ENCODE measurements at places on chromosomes 3 and 15.

DNA sequence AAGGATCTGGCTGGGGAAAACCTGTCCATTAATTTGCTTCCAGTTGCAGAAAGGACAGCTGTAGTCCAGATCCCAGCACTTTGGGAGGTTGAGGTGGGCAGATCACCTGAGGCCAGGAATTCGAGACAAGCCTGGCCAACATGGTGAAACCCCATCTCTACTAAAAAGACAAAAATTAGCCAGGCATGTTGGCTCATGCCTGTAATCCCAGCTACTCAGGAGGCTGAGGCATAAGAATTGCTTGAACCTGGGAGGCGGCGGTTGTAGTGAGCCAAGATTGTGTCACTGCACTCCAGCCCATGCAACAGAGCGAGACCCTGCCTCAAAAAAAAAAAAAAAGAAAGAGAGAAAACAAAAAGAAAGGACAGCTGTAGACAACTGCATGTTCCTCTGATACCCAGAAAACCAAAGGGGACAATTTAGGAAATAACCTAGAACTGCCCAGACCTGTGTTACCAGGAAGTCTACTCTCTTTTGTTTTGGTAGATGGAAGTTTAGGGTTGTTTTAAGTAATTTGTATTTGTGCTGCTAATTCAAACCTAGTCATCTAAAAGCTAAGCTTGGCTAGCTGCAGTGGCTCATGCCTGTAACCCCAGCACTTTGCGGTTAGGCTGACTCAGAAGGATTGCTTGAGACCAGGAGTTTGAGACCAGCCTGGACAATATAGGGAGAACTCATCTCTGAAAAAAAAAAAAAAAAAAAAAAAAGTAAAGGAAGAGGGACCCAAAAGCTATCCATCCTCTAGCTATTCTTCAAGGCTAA is 22.7 kb downstream of the EXD1 start:
- no peak for DNase-seq

GRCh38 chr3:39343076-39343717 is 13.7 kb downstream of the CCR8 start:
- DNase-seq, result no peak

DNA sequence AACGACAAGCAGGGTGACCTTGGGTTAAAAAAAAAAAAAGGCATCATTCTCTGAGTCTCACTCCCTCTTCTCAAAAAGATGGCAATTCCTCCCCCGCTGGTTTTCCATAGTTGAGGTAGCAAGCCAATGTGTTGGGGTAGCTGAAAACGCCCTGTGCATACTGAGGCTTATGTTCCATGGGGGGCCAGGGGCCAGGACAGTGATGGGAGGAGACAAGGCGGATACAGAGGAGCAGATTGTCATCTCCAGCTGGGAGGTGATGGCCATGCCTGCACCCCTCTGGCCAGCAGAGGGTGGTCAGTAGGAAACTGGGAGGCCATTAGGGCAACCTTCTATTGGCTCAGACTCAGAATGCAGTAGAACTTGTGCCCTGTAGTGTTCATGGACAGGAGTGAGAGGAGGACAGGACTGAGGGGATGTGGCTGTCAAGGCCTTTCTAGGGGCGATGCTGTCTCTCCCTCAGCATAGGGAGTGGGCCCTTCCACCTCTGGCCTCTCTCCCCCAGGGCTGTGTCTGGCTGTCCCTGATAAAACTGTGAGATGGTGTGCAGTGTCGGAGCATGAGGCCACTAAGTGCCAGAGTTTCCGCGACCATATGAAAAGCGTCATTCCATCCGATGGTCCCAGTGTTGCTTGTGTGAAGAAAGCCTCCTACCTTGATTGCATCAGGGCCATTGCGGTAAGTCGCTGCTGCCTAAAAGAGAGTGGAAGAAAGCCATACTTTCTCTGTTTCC is 1.9 kb downstream of the TF start:
- no peak for DNase-seq

DNA sequence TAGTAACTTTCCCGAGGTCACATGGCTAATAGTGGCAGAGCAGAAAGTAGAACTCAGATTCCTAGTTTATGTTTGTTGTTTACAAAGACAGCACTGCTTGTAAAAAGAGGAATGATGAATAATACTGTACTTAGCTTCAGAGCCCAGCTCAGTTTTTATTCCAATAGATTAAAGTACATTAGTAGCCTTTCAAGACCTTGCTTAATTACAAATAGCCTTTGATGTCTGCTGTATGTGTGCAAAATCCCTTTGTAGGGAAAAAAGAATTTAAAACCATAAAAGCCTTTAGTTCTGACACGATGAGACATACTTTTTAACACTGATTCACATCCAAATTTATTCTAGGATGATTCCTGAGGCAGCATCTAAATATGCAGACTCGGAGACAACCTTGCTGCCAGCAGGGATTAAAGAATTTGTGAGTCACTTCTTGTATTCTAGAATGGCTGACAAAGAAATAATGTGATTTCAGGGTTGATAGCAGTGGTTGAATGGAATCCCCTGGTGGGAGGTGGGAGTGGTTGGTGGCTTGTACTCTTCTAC is 324.2 kb upstream of the TGFBR2 start:
- peak; percentile 47 for DNase-seq

- DNase-seq, result no peak
These were observed 502.2 kb upstream of the LMCD1 start for GRCh38 chr3:7999384-7999783.

- DNase-seq, result peak; percentile 72
These were observed 106.7 kb downstream of the GHSR start for GRCh38 chr3:172341482-172342059.

DNA sequence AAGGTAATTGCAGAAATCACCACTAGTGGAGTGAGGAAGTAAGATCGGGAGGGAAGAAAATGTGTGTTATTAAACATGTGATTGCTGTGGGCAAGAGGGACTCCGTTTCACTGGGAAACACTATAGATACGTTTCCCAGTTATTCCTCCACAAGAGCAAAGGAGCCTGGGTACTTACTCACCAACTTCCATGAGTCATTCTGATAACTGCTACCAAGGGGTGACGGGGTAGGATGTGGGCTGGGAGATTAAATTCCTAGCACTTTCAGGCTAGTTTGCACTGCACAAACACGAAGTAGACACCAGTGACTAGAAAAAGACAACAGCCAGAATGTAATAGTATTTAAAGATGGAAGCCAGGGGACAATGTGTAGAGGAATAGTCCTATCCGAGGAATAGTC is 812.9 kb upstream of the CFAP20DC start:
- peak; percentile 33 for DNase-seq

- DNase-seq, result peak; percentile 24
These were observed 186.6 kb upstream of the FEZF2 start for GRCh38 chr3:62559831-62560445.

- no peak for DNase-seq
These were observed 160.1 kb upstream of the SATB1 start for GRCh38 chr3:18585004-18585968.

DNA sequence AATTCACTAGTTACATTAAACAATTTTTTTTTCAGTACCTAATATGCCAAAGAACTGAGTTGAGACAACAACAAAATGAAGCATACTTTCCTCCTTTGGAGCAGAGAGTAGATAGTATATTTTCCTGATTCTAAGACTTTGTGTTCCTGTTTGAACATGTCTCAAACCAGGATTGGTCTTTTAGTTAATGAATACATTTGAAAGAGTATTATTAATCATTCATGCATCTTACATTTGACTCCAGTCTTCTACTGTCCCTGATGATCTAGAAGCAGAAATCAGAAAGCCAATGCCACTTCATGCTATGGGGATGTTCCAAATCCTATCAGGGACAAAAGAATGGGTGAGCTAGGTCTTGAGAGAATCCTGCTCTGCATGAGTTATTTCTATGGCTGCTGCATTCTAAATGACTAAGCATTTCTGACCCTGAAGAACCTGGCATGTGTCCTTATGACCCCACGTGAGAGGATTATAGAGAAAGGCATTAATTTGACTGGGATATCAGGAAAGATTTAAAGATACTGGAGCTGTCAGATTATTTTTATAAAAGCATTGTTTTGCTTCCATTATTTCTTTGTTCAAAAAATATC is 32.9 kb upstream of the MBNL1 start:
- DNase-seq, result peak; percentile 76

GRCh38 chr3:60076331-60076730 is 1026.5 kb upstream of the CFAP20DC start:
- peak; percentile 12 for DNase-seq

- no peak for DNase-seq
These were observed 2.0 kb downstream of the TMEM158 start for GRCh38 chr3:45223889-45224727.

DNA sequence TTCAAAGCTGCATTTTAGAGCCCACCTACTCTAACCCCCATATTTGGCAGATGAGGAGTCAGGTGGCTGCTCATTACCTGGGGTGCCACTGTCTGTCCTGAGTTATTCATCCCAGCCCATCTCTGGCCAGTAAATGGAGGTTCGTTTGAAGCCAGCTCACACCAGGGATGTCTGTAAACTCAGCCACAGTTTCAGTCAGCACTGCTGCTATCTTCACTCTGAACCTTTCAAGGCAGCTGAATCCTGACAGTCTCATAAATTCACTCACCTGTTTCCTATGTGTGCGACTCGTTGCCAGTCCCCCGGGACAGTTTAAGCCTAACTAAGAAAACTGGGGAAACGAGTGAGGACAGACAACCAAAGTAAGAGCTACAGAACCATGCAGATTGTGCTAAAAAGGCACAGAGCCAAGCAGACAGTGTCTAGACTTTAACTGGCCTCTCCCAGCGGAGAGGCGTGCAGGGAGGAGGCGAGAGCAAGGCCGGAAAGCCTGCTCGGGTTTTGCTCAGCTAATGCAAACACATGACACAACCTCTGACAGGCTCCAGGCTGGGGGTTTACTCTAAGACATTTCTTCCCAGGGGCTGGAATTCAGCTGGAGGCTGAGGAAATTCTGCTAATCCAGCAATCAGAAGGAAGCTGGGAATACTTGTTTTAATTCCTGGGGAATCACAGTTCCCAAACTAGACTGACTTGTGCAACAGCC is 12.0 kb downstream of the FSTL1 start:
- DNase-seq, result no peak

GRCh38 chr3:167575000-167575600 is 78.6 kb downstream of the WDR49 start:
- no peak for DNase-seq

- DNase-seq, result no peak
These were observed at the start of gene KBTBD12 for GRCh38 chr3:127915115-127915936. Gene KBTBD12, plus strand, starts transcription at chr3:127915232. Its CDS starts 7,830 bp downstream, at chr3:127923062.

GRCh38 chr3:153631664-153632063 is 469.6 kb downstream of the RAP2B start:
- DNase-seq, result no peak

GRCh38 chr15:74317820-74318375 is 49.5 kb downstream of the CYP11A1 start:
- DNase-seq, result peak; percentile 81
